ENCODE measurements at places on chromosomes 5 and 9.

DNA sequence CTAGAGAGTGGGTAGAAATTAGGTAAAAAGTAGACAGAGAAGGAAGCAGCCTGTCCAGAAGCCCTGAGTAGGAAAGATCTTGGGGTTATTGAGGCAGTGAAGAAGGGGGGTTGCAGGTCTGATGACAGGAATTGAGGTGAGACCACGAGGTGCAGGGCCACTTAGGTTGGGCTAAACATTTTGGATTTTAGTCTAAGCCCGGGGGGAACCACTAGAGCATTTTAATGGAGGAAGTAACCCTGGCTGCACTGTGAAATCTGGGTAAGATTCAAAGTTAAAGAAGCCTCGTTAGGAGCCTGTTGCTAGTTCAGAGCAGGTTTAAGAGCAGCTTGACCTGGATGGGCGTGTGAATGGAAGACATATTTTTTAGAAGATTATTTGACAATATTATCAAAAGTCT lies 38.3 kb downstream of the MAP3K1 start:
- no peak for DNase-seq

DNA sequence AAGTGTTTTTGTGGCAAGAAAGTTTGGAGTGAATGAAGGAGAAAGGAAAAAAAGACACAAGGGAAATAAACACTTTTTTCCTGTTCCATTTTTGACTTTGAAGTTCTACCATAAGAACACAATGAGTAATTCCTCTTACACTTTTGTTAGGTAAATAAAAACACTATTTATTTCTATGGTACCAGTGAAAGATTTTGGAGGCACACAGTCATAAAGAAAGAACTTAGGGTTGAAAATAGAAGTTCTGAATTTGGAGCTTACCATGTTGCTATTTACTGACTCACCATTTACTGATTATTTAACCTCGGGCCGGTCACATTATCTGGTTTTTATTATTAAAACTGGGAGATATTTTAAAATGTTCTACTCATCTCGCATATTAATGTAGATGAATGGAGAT lies 367.8 kb downstream of the TLE1 start:
- DNase-seq = no peak

GRCh38 chr5:68369457-68370125 lies 154.0 kb downstream of the PIK3R1 start:
- no peak for DNase-seq

DNA sequence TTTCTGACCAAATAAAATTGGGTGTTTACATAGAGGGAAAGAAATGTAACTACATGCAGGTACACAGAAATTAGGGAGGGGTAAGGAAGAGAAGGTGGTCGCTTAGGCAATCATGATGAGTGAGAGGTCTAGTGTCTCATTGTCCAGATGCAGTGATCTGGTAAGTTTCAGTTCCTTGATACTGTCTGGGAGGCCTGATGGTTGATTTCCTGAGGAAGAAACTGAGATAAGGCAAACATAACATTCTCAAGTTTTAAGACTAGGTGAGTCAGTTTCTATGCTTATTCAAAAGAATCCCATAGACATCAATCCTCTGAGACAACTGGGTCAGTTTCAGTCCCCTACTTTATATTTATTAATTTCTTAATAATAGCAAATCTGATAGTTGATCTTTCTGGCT lies 843.3 kb upstream of the CDH10 start:
- no peak for DNase-seq

DNA sequence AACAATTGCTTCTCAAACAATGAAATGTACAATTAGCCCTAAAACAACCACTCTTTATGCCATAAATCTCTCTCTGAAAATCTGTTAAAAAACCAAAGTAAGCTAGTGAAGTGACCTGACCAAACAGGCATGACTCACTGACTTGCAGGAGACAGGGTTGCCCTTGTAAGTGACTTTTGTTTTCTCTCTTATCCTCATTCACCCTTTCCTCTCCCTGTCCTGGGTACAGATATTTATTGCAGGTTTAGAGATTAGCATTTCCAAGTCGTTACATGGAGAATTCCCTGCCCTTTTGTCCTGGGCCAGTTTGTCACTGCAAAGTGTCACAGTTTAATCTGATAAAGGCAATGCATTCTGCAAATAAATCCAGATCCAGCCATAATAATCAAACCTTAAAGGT lies 484.2 kb downstream of the IRX1 start:
- no peak for DNase-seq

DNA sequence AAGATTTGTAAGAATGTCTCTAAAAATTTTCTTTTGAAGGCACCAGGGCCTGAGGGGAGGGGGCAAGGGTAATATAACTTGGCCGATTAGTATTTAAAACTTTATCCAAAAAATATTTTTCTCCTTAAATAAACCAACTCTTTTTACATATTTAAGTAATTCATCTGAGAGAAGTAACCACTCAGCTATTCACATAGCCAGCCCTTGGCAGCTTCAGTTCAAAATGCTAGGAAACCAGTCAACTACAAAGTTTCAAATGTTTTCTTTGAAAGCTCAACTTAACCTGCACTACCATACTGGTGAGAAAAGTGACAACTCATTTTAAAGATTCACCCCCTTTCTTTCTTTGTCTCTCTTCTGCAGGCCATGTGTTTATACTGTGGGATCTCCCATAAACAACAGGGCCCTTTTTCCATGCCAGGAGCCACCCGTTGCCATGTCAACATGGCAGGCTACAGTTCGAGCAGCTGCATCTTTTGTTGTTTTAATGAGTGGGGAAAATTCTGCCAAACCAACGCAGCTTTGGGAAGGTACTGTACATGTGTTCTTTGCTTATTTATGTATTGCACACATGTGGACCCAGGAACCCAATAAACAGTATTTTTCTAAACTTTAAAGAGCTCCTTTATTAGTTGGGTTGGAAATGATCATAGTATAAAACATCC lies 46.3 kb downstream of the AOPEP start:
- DNase-seq = peak; percentile 83

- DNase-seq = no peak
Measured at GRCh38 chr9:37182718-37183117, 62.3 kb downstream of the ZCCHC7 start.

DNA sequence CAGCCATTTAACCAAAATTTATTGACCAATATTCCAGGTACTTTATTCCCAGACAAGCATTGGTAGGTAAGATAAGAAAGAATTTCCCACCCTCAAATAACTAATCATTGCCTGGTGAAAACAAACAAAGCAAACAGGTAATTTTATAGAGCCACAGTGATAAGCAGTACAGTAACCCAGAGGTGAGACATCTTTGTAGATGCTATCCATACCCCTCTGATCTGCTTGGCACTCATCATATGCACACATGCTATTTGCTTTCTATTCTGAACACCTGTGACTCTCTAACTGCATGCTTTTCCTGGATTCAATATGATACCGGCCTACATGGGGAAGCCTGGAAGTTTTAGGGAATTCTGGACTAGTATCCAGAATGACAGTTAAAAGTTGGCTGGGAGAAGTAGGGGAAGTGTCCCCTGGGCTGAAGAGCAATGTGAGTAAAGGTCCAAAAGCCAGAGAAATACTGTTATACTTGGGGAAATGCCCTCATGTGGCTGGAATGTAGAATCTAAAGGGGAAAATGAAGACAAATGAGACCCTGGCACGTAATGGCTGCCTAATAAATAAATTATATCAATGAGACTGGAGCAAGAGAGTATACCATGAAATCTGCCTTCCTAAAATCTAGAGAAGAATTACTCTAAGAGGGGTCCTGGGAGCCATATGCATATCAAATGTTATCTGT lies 243.8 kb upstream of the ADAMTSL1 start:
- no peak for DNase-seq

GRCh38 chr9:109010746-109011145 lies 2.6 kb downstream of the CTNNAL1 start:
- peak; percentile 49 for DNase-seq

DNA sequence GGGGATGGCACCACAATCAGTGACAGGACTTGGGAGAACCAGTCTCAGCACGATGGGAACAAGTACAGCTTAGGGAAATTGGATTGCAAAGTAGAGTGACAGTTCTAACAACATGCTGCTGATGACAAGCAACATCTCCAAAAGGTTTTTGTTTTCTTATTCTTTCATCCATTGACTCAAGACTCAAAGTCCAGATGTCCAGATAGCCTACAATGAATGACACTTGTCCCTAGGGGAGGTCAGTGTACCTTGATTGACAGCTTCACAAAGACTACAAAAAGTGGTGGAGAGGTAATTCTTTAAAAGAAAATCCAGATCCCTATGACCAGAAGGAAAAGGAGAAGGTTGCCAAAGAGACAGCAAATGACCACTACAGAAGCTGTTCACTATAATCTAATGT lies 323.9 kb downstream of the TMEM232 start:
- no peak for DNase-seq

DNA sequence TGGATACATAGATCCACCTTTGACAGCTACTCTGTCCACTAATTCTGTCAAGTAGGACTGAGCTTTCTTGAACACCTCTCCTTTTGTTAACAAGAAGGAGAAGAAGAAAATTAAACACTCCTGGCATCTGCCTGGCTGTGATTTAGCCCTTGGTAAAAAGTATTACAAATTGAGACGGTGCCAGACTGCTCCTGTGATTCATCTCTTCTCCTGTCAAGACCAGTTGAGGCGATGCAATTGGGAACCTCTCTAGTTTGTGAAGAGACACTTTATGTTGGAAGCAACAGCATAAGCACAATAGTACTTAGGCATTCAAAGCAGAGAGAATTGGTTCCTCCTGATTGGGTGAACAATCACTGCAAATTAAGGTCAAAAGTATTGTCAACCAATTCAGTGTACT lies 72.7 kb downstream of the GHR start:
- peak; percentile 11 for DNase-seq

DNA sequence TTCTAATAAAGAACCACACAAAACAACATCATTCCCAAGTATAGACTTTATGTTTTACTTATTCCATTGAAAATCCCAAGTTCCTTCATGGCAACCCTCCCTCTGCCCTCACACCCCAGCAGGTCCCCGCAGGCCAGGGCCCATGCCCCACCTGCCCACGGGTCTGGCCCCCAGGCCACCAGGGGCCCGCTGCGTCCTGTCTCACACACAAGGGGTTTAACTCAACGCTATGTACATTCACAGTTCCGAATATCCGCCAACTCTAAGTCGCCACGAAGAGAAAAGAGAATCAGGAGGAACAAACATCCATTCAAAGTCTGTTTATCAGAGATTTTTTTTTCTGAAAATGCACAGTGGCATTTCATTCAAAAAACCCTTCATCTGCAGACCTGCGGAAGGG lies 16.2 kb upstream of the SLC6A3 start:
- no peak for DNase-seq

DNA sequence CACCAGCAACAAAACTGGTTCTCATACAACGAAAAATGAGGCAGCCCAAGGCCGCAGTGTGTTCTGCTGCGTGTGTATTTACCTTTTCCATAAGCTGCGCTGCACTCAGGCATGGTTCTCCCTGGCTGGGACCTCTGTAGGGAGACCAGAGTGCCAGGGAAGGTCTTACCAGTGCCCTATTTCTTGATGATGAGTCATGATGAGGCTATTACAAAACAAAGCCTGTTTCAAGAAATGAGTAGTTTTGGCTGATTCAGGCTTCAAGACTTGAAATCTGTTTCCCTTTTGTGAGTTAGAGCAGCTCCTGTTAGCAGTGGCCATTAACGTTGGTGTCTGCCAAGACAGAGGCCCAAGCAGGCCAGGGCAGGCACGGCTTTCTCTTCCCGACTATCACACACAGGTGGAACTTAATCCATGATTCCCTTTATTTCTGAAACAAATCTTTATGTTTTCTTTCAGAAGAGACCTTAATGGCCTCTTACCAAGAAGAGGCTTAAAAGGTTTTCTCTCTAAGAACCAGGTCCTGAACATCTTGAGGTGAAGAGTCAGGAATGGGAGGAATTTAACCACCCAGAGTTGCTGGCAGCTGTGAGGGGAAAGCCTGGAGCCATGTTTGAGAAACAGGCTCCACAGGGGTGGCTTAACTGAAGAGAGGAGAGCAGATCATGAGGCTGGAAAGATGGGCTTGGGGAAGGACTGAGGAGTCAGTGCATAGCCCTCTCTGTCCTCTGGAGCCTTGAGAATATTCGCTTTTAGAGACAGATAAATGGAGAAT lies 41.4 kb upstream of the TIFAB start:
- peak; percentile 91 for DNase-seq

GRCh38 chr9:80649496-80649895 lies 1039.9 kb downstream of the TLE1 start:
- DNase-seq = no peak

GRCh38 chr9:85155352-85155751 lies 485.8 kb downstream of the NTRK2 start:
- no peak for DNase-seq

- peak; percentile 68 for DNase-seq
Measured at GRCh38 chr9:129111528-129112151, 425 bp downstream of the PTPA start.

- DNase-seq = no peak
Measured at GRCh38 chr5:131272307-131272706, 8.5 kb downstream of the CDC42SE2 start.

GRCh38 chr9:126613651-126614050 lies at the start of gene LMX1B:
LMX1B (plus strand) TSS chr9:126613928; CDS start chr9:126614450, 522 bp downstream.
- DNase-seq = peak; percentile 83
